ENCODE measurements at places on chromosomes 3 and 15. TPM values are rescaled to one million over a fixed set of nuclear protein-coding genes. Genes with fewer than 3 reads are reported as not detected.
A peak's percentile ranks its signal among the peaks of the same experiment; 100 is the strongest.

POLQ gene
- total RNA-seq, result 35.5 TPM

SLC22A13 gene
- total RNA-seq, result 0.58 TPM

TICRR gene
- total RNA-seq, result 36.9 TPM

TRANK1 gene
- 49.3 TPM for total RNA-seq

LRIG1 gene
- total RNA-seq, result 14.7 TPM

INSYN1 gene
- total RNA-seq, result not detected

FOXB1 gene
- 0.50 TPM for total RNA-seq

ADAMTS7 gene
- not detected for total RNA-seq

STXBP5L gene
- not detected for total RNA-seq

GRCh38 chr3:5017925-5018531 is 38.8 kb downstream of the BHLHE40 start:
- DNase-seq, result no peak
- no peaks in the 10 kb centered on the region for H3K27me3 ChIP-seq
- peak overlapping the region; percentile 61 for H3K27ac ChIP-seq
- no peak overlapping the region for H3K4me3 ChIP-seq
- peaks cover 6% of the 10 kb centered on the region for H3K36me3 ChIP-seq

DNA sequence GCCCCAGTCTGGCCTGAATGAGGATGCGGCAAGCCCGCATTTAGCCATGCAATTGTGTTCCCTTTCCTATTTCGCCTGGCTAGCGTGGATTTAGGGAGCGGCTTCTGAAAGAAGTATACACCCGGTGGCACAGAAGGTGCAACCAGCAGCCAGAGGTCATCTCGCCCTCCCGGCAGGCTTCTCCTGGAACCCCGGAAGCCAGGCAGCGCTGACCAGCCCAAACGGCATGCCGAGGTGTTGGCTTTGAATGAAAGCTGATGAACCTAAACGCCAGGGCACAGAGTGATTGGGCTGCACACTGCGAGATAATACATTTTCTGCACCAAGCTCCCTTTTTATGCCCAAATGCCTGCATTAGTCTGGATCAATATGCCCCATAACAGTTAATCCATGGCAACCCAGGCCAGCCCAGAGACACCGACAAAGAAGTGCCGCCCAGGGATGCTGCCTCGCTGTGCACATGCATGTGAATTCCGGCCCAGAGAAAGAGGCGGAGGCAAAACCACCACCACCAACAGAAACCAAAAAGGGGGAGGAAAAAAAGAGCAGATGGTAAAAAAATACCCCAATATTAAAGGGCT is 1.4 kb downstream of the SRGAP3 start:
- peak; percentile 37 for DNase-seq
- H3K36me3 ChIP-seq, result no peaks in the 10 kb centered on the region
- H3K4me3 ChIP-seq, result peak overlapping the region; percentile 82
- no peak overlapping the region for H3K27ac ChIP-seq
- peaks cover 20% of the 10 kb centered on the region for H3K27me3 ChIP-seq

GRCh38 chr3:95721938-95722337 is 1092.5 kb upstream of the EPHA6 start:
- no peaks in the 10 kb centered on the region for H3K27me3 ChIP-seq
- no peak overlapping the region for H3K27ac ChIP-seq
- H3K4me1 ChIP-seq, result no peaks in the 10 kb centered on the region

GRCh38 chr3:158783051-158783450 is 18.8 kb upstream of the MFSD1 start:
- H3K36me3 ChIP-seq, result no peaks in the 10 kb centered on the region
- H3K4me1 ChIP-seq, result no peaks in the 10 kb centered on the region
- no peak for DNase-seq
- no peaks in the 10 kb centered on the region for H3K27me3 ChIP-seq

- H3K27me3 ChIP-seq, result no peaks in the 10 kb centered on the region
- DNase-seq, result no peak
- no peak overlapping the region for H3K27ac ChIP-seq
These were observed 62.8 kb upstream of the IMPG2 start for GRCh38 chr3:101383156-101383575.

- peak overlapping the region; percentile 26 for H3K4me3 ChIP-seq
- peaks cover 10% of the 10 kb centered on the region for H3K4me1 ChIP-seq
- H3K36me3 ChIP-seq, result no peaks in the 10 kb centered on the region
- no peaks in the 10 kb centered on the region for H3K27me3 ChIP-seq
- peak overlapping the region; percentile 69 for H3K27ac ChIP-seq
These were observed 81.2 kb downstream of the SRGAP3 start for GRCh38 chr3:9168241-9168741.

GRCh38 chr15:68526784-68527183 is 52.0 kb upstream of the CORO2B start:
- DNase-seq, result no peak
- no peak overlapping the region for H3K4me3 ChIP-seq
- peaks cover 21% of the 10 kb centered on the region for H3K27me3 ChIP-seq
- peaks cover 41% of the 10 kb centered on the region for H3K4me1 ChIP-seq
- peak overlapping the region; percentile 4 for H3K27ac ChIP-seq

GRCh38 chr15:69666441-69666882 is 213.8 kb downstream of the RPLP1 start:
- peaks cover 68% of the 10 kb centered on the region for H3K4me1 ChIP-seq
- H3K4me3 ChIP-seq, result no peak overlapping the region
- peak overlapping the region; percentile 39 for H3K27ac ChIP-seq
- no peaks in the 10 kb centered on the region for H3K36me3 ChIP-seq
- DNase-seq, result peak; percentile 46

DNA sequence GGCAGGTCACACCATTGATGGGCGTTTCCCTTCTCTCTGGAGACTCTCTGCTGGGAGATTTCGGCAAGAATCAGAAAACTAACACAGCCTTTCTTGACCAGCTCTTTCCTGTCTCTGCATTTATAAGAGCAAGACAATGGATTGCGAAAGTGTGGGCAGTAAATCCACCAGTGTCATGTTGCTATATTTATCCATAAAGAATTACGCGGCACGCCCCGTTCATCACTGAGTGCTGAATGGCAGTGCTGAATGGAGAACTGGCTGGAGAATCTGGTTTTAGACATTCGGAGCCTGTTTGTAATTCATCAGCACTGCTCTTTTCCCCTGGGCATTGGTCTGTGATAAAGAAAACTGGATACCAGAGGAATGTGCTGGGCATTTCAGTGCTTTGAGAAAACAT is 2.0 kb upstream of the CEMIP start:
- H3K36me3 ChIP-seq, result no peaks in the 10 kb centered on the region
- H3K4me3 ChIP-seq, result no peak overlapping the region
- H3K27me3 ChIP-seq, result peaks cover 45% of the 10 kb centered on the region
- no peak overlapping the region for H3K27ac ChIP-seq

GRCh38 chr3:154970797-154971196 is 109.3 kb upstream of the MME start:
- H3K36me3 ChIP-seq, result no peaks in the 10 kb centered on the region
- H3K27me3 ChIP-seq, result no peaks in the 10 kb centered on the region
- H3K27ac ChIP-seq, result no peak overlapping the region
- DNase-seq, result no peak
- H3K4me3 ChIP-seq, result no peak overlapping the region
- H3K4me1 ChIP-seq, result no peaks in the 10 kb centered on the region

- peaks cover 19% of the 10 kb centered on the region for H3K27me3 ChIP-seq
- no peak for DNase-seq
- peak overlapping the region; percentile 26 for H3K27ac ChIP-seq
- no peak overlapping the region for H3K4me3 ChIP-seq
- H3K36me3 ChIP-seq, result peaks cover 9% of the 10 kb centered on the region
These were observed 20.4 kb upstream of the SLC25A38 start for GRCh38 chr3:39362812-39363211.

- no peak overlapping the region for H3K4me3 ChIP-seq
- DNase-seq, result no peak
- no peak overlapping the region for H3K27ac ChIP-seq
- H3K4me1 ChIP-seq, result peaks cover 4% of the 10 kb centered on the region
- no peaks in the 10 kb centered on the region for H3K36me3 ChIP-seq
These were observed 22.5 kb upstream of the MB21D2 start for GRCh38 chr3:192940129-192940528.

DNA sequence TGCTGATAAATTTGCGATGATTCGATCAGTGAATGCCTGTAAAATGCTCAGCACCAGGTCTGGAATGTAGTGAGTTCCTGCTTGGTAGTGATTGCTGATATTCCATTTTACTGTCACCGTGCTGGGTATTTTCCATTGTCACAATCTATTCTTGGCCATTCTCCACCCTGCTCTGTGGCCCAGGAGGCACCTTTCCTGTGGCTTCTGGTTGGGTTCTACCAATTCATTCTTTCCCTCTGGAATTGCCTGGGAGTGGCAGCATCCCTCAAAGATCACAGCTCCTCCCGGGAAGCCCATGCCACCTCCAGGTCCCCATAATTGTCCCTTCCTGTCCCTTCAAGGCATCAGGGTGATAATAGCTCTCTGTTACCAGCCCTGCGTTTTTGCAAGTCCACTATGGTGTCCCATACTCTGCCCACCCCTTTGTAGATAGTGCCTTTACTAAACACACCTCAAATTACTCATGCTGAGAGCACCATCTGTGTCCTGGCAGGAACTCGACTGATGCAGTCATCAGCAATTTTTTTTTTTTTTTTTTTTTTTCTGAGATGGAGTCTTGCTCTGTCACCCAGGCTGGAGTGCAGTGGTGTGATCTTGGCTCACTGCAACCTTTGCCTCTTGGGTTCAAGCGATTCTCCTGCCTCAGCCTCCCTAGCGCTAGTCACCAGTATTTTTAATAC is 177.8 kb upstream of the PROK2 start:
- peaks cover 12% of the 10 kb centered on the region for H3K27me3 ChIP-seq
- H3K27ac ChIP-seq, result no peak overlapping the region
- H3K4me3 ChIP-seq, result no peak overlapping the region
- H3K4me1 ChIP-seq, result peaks cover 7% of the 10 kb centered on the region
- no peaks in the 10 kb centered on the region for H3K36me3 ChIP-seq

DNA sequence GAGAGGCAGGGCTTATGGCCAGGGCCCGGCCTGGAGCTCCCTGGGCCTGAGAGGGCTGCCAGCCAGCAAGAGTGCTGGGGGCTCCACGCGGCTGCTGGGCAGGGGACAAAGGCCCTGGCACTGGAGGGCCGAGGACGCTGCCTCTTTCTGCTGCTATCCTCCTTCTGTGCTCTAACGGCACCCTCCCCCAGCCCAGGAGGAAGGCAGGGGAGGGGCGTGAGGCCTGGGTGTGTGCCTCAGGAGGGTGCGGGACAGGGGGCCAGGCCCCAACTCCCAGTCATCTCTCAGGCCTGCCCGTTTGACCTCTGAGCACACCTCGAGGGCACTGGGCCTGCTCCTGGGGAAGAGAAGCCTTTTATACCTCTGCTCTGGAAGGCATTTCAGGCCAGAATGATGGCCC is 115.5 kb downstream of the ADCY5 start:
- H3K36me3 ChIP-seq, result no peaks in the 10 kb centered on the region
- no peak overlapping the region for H3K27ac ChIP-seq
- H3K4me1 ChIP-seq, result peaks cover 8% of the 10 kb centered on the region
- no peak for DNase-seq
- no peaks in the 10 kb centered on the region for H3K27me3 ChIP-seq

- H3K27me3 ChIP-seq, result no peaks in the 10 kb centered on the region
- H3K36me3 ChIP-seq, result no peaks in the 10 kb centered on the region
- no peak overlapping the region for H3K4me3 ChIP-seq
These were observed 1.7 kb upstream of the GPR87 start for GRCh38 chr3:151318313-151318712.

DNA sequence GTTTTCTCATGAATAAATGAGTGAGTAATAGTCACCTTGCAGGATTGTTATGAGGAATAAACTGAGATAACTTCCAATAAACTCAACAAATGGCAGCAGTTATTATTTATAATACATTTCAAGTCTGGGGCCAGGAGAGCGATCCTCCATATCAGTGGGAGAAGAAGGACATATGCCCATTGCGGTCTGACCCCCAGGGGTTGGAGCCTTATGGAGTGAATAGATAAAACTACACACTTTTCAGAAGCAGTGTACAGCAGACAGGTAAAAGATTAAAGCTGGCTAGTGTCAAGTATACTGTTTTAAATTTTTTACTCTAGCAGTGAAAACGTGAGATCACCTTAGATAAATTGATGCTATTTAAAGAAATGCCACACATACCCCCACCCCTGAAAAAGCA is 43.5 kb downstream of the DIPK2A start:
- peaks cover 5% of the 10 kb centered on the region for H3K27me3 ChIP-seq
- H3K27ac ChIP-seq, result no peak overlapping the region
- H3K4me1 ChIP-seq, result no peaks in the 10 kb centered on the region
- H3K4me3 ChIP-seq, result no peak overlapping the region
- H3K36me3 ChIP-seq, result no peaks in the 10 kb centered on the region

GRCh38 chr3:47932421-47932820 is 83.8 kb downstream of the MAP4 start:
- H3K4me1 ChIP-seq, result no peaks in the 10 kb centered on the region
- peaks cover 6% of the 10 kb centered on the region for H3K36me3 ChIP-seq
- DNase-seq, result no peak
- H3K27ac ChIP-seq, result no peak overlapping the region

GRCh38 chr15:44570361-44570760 is 33.4 kb downstream of the EIF3J start:
- H3K36me3 ChIP-seq, result peaks cover 53% of the 10 kb centered on the region
- peaks cover 4% of the 10 kb centered on the region for H3K4me1 ChIP-seq
- no peak overlapping the region for H3K27ac ChIP-seq
- no peak for DNase-seq
- no peak overlapping the region for H3K4me3 ChIP-seq

- H3K4me1 ChIP-seq, result peaks cover 29% of the 10 kb centered on the region
- peak overlapping the region; percentile 45 for H3K4me3 ChIP-seq
- H3K36me3 ChIP-seq, result no peaks in the 10 kb centered on the region
These were observed 1.3 kb downstream of the NME9 start for GRCh38 chr3:138328341-138328740.

GRCh38 chr15:101067660-101068522 is 148.7 kb downstream of the LRRK1 start:
- H3K27ac ChIP-seq, result no peak overlapping the region
- DNase-seq, result no peak
- no peaks in the 10 kb centered on the region for H3K36me3 ChIP-seq
- H3K4me3 ChIP-seq, result no peak overlapping the region
- H3K4me1 ChIP-seq, result peaks cover 16% of the 10 kb centered on the region

DNA sequence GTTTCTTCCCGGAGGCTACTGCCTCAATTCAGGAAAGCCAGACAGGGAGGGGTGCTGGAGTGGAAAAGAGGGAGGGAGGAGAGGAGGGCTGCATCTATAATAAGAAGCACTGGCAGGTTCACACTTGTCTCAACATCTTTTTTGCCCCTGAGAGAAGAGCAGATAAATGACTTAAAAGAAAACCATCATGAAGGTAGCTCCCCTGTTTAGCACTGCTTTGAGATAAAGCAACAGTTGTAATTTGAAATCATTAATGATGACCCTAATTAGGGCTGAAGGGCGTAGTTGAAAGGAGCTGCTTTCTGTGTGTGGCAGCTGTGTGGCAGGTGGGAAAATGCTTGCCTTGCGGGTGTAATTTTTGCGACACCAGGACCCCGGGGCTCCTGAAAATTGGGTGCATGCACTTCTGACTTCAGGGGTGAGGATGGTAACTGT is 222.8 kb upstream of the IL12A start:
- H3K4me3 ChIP-seq, result peak overlapping the region; percentile 54
- H3K27me3 ChIP-seq, result peaks cover 47% of the 10 kb centered on the region
- no peak overlapping the region for H3K27ac ChIP-seq
- DNase-seq, result no peak

- no peak overlapping the region for H3K4me3 ChIP-seq
- no peak overlapping the region for H3K27ac ChIP-seq
- peaks cover 3% of the 10 kb centered on the region for H3K36me3 ChIP-seq
- no peaks in the 10 kb centered on the region for H3K27me3 ChIP-seq
- DNase-seq, result peak; percentile 30
These were observed 127.0 kb downstream of the TFDP2 start for GRCh38 chr3:142022381-142022780.
